ENCODE measurements at places on chromosomes 6 and 20.

- DNase-seq: no peak
These were observed 41.9 kb upstream of the CALHM6 start for GRCh38 chr6:116419069-116419786.

- no peak for DNase-seq
These were observed 13.4 kb downstream of the IYD start for GRCh38 chr6:150382171-150382570.

DNA sequence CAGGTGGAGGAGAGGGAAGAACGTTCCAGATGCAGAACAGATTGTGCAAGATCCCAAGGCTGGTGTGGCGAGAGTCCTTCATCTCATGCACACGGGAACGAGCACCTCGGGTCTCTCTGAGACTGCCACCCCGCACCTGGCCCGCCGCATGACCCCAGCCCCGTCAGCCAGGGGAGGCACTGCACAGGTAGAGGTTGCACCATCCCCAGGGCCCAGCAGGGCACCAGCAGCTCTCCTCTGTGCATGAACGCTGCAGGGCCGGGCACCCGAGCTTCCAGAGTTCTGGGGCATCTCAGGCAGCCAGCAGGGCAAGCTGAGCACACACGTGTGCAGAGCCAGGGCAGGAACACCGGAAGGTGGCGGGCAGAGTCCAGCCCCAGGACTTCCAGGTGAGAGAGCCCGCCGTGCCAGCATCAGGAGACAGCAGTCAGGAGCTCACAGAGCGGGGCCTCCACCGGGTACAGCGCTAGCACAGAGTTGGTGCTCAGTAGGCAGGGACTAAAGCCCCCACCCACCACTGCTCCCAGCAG lies 193.2 kb downstream of the TAF4 start:
- DNase-seq: no peak

DNA sequence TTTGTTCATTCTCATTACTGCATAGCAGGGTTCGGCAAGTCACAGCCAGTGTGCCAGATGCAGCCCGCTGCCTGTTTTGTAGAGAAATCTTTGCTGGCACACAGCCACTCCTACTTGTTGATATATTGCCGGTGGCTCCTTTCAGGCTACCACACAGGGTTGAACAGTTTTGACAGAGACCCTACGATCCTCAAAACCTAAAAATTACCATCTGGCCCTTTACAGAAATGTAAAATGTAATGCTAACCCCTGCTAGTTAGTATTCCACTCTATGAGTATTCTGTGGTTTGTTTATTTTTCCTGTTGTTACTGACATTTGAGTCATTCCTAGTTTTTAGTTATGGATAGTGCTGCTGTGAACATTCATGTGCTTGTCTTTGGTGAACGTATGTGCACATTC lies 11.5 kb downstream of the DHX35 start:
- DNase-seq: no peak

GRCh38 chr6:28393912-28394662 lies 5.5 kb downstream of the ZSCAN12 start:
- DNase-seq: no peak

- no peak for DNase-seq
These were observed 185.7 kb downstream of the BACH2 start for GRCh38 chr6:90110971-90111370.

- DNase-seq: no peak
These were observed 53.5 kb upstream of the AKAP12 start for GRCh38 chr6:151186306-151186705.

DNA sequence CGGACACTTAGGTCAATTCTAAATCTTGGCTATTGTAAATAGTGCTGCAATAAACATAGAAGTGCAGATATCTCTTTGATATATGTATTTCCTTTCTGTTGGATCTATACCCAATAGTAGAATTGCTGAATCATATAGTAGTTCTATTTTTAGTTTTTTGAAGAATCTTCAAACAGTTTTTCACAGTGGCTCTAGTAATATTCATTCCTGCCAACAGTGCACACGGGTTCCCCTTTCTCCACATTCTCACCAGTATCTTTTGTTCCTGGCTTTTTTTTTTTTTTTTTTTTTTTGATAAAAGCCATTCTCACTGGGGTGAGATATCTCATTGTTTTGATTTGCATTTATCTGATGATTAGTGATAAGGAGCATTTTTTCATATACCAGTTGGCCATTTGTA lies 1.8 kb upstream of the FBXL4 start:
- DNase-seq: no peak

DNA sequence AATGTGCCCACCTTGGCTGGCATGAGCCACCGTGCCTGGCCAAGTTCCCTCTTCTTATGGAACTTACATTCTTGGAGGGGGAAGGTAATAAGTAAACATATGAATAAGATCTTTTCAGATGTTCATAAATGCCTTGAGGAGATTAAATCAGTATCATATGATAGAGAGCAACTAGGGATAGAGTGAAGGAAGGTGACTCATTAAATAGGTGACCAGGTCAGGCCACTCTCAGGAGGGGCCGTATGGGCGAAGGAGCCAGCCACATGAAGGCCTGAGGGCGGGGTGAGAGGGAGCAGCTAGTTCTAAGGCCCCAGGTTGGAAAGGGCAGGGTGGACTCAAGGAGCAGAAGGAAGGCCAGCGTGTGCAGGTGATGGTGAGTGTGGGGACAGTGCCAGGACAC lies 91.1 kb downstream of the UST start:
- DNase-seq: no peak

- no peak for DNase-seq
These were observed 54.8 kb upstream of the BMP6 start for GRCh38 chr6:7671076-7671475.
